ENCODE measurements at places on chromosomes 5 and 9.

GRCh38 chr5:151121665-151122064, 35.9 kb downstream of the ANXA6 start:
- DNase-seq, result no peak

DNA sequence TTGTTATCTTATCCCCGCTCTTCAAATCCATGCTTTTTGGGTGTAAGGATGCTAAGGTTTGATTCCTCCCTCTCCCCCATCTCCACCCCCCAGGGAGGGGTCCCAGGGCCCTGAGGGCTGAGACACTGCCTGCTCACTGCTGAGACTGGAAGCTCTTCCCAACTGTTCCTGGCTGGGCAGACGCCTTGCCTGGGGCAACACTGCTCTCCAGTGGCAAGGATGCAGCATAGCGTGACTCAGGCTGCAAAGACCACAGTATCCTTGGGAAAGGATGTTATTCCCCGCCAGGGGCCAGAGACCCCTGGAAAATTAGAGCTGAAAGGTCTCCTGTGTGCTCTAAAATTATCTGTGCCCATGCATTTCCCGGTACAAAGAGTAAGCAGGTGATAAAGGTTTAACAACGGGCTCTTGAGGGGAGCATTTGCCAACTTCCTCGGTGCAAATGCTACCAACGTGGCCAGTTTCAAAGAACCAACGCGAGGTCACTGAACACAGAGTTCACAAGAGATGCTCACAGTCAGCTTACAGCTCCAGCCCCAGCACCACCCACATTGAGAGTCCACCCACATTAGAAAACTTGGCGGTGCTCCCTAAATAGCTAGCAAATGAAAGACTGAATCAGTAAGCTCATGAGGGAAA, 271.9 kb downstream of the NSG2 start:
- no peak for DNase-seq

DNA sequence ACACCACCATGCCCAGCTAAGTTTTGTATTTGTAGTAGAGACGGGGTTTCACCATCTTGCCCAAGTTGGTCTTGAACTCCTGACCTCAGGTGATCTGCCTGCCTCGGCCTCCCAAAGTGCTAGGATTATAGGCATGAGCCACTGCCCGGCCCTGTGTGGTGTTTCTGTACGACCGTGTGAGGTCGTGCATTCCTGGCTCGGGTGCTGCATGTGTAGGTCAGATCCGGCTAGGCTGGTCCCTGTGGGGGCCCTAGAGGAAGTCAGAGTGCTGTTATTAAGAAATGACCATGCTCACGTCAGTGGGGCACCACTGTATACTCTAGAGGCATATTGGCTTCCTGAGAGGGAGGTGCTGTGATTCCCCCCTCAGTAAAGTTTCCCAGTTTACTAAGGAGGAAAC, 13.7 kb downstream of the WNK2 start:
- no peak for DNase-seq

DNA sequence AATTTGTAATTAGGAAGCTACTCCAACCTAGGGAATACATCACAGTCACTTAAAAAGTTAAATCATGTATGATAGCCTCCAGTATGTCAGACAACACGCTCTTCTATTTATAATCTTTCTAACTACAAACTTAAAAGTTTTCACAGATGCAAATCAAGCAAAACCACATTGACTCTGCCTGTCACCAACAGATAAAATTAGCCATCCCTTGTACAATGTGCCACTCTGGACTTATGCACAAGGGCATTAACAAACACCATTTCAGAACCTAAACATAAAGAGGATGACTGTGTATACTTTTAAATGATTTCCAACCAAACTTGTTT, 14.7 kb downstream of the ERP44 start:
- DNase-seq, result peak; percentile 24

Measured in common myeloid progenitor, CD34-positive (primary cell).